ENCODE measurements at places on chromosomes 12 and 14.

DNA sequence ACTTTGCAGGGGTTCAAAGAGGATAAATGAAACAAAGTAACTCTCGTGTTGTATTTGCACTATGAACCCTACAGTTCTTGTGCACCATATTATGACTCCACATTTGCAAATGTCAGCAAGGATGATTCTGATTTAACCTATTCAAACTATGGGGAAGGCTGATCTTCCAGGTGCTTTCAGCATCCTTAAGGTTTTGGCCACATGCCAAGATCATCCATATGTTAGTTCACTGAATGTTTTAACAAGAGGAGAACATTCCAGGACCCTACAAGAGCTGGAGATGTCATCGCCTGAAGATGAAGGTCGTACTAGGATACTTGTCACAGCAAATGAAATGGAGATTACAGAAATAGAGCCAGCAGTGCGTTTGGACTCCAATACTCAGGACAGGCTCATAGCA, 114.2 kb downstream of the DHRS2 start:
- DNase-seq = no peak

DNA sequence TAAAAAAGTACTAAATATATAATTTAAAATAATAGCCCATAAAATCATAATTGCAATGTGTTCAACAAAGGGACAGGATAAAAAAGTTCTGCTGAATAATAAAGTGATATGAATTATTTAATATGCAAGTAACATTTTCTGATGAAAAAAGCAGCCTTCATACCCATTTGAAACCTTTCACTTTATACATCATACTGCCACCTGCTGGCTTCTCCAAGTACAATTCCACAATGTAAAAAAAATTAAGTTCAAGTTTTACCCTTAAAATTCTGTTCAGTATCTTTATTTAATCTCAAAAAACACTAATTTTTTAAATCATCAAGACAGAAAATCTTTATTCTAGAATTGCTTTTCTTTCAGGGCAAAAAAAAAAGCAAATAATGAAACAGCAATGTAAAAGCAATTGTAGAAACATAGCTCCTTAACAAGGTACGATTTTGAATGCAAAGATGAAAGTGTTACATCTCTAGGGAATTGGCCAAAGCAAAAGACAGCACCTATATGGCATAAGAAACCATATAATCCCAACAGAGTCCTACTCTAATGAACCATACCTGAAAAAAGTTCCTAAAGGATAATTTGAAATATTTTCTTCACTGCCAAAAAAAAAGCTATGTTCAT, 15.0 kb downstream of the MDM1 start:
- peak; percentile 13 for DNase-seq

GRCh38 chr12:122937622-122938091, 28.6 kb downstream of the ABCB9 start:
- no peak for DNase-seq

DNA sequence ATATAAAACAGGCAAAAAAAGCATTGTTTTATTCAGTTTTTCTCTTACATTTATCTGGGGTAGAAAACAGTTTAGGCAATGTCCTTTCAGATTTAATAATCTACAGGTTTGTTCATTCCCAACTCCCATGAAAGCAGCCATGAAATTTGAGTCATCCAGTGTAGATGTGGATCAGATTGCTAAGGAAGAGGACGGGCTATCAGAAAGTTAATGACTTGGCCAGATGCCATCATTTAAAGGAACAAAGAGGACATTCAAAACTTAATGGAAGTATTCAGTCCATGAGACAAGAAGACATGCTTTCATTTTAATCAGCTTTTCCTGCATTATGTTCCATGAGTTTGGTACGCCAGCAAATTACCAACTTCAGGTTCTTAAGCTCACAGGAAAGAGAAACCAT, 31.1 kb upstream of the POC1B start:
- no peak for DNase-seq

DNA sequence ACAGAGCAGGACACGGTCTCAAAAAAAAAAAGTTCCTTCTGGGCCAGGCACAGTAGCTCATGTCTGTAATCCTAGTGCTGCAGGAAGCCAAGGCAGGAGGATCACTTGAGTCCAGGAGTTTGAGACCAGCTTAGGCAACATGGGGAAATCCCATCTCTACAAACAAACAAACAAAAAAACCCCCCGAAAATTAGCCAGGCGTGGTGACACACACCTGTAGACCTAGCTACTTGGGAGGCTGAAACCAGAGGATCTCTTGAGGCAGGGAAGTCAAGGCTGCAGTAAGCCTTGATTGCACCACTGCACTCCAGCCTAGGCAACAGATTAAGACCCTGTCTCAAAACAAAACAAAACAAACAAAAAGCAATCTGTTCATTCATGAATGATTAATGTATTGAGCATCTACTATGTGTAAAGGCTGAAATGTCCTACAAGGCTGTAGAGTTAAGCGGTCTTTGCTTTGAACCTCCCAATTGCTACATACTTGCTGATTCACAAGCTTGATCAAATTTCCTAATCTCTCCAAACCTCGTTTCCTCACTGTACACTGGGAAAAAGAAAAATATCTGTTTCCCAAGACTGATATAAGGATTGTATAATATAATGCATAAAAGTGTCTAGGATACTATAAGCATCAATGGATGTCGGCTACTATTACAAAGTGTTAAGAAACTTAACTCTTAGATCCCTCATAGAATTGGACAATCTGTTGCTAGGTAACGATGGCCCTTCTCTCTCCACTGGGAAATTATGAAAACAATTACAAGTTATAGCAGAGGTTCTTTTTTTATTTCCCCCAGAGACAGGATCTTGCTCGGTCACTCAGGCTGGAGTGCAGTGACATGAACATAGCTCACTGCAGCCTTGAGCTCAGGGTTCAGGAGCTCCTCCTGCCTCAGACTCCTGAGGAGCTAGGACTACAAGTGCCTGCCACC, 7.9 kb upstream of the RILPL2 start:
- DNase-seq = no peak

DNA sequence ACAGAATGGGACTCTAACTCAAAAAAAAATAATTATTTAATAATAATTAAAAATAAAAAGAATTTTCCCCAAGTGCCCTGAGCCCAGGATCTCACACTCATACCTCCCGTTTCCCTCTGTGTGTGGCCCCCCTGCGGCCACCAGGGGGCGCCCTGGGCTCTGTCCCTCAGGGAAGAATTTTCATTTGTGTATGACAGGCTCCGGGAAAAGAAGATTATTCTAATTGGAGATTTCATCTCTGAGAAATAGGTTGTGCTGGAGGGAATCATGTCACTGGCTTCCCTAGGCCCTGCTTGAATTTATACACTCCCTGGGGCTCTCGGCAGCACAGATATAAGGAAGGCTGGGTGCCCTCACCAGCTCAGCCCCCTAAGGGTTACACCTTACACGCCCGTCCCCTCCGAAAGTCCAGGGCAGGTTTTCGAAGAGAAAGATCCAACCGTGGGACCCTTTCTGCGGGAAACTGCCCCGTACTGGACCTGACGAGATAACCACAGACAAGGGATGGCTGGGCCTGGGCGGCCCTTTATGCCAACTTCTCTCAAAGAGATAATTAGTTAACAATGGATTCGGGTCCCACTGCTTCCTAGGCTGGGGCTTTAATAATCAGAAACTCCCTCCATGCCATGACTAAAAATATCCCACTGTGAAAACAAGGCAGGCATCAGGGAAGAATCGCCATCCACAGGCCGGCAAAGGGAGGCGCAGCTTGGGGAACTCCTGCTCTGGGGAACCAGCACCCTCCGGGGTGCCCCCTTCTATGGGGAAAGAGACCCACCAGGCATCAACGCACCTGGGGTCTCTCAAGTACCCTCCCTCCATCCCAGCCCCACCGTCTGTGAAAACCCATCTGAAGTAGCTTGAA, 80.7 kb downstream of the KDM2B start:
- peak; percentile 56 for DNase-seq

GRCh38 chr14:61065656-61066055, 84.6 kb downstream of the SLC38A6 start:
- no peak for DNase-seq

DNA sequence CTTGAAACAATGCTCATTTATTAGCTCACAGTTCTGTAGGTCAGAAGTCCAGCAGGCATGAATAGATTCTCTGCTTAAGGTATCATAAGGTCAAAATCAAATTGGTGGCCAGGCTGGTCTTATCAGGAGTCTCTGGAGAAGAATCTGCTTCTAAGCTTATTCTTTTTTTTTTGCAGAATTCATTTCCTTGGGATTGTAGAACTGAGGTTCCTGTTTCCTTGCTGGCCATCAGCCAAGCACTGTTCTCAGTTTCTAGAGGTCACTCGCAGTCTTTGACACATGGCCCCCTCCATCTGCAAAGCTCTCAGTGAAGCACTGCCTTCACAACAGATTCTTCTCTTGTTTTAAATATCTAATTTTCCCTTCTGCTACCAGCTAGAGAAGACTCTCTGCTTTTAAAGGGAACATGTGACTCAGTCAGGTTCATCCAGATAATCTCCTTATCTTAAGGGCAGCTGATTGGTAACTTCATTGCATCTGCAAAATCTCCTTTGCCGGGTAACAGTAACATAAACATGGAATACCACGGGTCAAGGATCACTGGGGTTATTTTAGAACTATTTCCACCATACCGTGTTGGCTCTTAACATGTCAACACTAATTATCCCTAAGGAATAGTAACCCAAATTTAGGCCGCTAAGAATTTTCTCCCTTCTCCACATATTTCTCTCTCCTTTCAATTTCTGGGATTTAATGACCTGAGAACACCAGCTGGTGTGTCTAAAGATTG, 25.3 kb downstream of the RHOJ start:
- DNase-seq = no peak

DNA sequence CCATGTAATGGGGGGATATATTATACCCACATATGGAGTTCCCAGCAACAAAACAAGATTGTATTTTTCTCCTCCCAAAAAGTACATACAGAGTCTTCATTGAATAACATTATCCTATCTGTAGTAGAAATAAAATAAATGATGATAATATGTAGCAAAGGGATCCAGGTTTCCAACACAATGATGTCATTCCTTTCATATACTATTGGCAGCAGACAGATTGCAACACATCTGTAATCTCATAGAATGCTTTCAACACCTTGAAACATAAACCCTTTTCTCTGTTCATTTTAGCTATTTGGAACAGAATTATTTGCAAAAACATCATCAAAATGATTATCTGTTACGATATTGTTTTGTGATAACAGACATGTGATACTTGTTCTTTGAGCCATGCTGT, 317.6 kb downstream of the DPF3 start:
- no peak for DNase-seq

DNA sequence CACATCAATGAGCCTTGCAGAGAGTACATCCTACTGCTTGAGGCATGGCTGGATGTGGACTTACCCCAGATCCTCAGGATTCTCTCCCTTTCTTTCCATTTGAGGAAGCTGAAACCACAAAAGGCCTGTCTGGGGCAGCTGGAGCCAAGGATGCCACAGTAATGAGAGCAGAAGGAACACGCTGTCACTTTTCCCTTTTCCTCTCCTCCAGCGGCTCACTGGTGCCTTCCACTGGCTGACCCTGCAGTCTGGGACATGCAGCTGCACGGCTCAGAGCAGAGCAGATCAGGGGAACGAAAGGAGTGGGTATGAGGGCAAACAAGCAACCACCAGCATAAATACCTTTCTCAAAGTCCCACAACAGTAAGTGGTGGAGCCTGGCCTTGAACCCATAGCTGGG, 78.2 kb downstream of the GAS2L3 start:
- no peak for DNase-seq

DNA sequence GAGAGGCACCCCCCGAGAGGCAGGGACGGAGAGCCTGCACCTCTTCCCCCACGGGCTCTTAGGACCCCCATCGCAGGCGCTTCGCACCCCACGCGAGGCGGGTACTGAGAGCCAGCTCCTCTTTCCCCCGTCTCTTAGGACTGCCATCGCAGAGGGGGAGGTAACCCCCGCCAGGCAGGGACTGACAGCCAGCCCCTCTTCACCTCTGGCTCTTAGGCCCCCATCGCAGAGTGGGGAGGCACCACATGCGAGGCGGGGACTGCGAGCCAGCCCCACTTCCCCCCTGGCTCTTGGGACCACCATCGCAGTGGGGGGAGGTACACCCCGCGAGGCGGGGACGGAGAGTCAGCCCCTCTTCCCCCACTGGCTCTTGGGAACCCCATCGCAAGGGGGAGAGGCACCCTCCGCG, 46.1 kb downstream of the DDX11 start:
- no peak for DNase-seq

GRCh38 chr14:59318908-59319307, 130.4 kb downstream of the DAAM1 start:
- DNase-seq = no peak

GRCh38 chr12:110012659-110013058, 13.4 kb downstream of the ANKRD13A start:
- no peak for DNase-seq

DNA sequence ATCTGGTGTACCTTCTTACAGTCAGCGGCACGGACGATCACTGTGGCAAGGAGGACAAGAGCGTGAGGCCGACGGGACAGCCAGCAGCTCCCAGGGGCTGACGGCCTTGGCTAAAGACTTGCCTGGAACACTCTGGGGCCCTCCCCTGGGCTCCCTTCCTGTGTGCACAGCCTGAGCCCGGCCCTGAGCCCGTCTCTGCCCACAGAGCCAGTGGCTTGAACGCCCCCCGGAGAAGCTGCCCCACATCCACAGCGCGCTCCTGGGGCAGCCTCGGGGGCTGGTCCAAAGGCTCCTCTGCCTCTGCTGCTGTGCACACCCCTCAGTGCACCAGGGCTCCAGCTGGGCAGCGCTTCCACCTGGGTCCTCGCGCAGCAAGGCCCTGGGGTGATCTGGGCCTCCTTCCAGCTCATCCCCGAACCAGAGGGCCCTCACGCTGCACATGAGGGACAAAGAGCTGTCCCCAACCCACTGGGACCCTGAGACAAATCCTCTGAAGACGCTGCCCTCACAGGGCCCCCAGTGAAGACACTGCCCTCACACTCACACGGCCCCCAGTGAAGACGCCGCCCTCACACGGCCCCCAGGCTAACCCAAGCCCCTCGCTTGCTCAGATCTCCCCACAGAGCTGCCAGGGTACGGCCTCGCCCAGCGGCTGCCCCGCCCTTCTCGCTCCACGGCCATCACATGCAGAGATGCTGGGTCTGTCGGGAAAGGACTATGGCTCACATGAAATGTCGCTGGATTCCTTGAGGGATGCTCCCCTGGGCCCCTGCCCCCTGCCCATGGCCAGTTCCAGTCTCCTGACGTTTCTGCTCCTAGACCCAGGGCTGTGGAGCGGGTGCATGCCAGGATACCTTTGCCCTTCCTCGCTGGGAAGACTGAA, 22.2 kb downstream of the AMN start:
- DNase-seq = no peak

DNA sequence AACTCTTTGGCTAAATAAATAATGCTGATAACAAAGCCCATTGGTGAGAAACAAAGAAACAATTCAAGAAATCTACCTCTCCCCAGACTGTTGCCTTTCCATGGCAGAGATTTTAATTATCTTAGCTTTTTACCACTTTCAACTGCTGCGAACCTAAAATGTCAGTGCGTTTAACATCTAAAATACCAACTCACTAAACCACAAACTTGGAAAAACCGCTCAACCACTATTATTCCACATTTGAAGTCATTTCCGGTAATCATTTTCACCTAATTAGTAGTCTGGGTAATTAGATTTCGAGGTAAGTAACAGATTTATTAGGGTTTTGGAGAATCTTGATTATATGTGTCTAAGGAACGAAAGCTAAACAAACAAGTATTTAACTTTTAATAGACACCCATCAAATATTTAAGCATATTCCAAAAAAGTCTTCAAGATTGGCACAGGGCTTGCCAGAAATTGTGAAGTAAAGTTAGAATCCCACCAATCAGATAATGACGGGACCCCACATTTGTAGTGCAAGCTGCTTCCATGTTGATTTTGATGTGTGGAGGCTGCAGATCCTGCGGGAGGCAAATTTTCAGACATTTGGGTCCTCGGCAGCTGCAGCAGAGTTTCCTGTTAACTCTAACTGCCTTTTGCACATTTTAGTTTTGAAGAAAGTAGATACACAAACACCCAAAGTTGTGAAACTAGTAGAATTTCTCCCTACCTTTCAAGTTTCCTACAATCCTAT, 4.1 kb downstream of the OTX2 start:
- DNase-seq = no peak

Data from stimulated activated CD4-positive, alpha-beta T cell treated with anti-CD3 and anti-CD28 coated beads, Interleukin-2, amount 100 ng/mL, for 4 hours (primary cell).